ENCODE measurements at places on chromosomes 16 and 17.

DNA sequence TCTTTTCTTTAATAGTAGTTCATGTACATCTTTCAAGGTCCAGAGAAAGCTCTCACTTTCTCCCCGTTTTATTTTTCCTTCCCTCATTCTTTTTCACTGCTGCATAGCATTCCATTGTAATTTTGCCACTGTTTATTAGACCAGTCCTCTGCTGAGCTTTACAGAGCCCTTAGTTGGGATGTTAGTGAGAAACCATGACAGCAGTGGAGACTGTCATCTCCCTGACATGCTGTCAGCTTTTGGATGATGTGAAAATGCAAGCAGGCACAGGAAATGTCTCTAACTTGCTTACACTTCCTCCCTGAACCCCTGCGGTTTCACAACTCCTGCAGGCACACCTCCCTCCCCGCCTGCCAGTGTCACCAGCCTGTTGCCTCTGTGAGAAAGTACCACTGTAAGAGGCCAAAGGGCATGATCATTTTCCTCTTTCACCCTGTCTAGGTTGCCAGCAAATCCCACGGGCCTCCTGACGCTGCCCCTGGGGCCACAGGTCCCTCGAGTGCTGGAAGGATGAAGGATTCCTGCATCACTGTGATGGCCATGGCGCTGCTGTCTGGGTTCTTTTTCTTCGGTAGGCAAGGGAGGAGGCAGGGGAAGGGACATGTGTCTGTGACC lies at the start of gene ITGAL:
TSS of gene ITGAL (plus strand) at position 415 of the 615 bp plus-strand sequence. CDS start at position 511, 96 bp downstream.
- no peak for DNase-seq

GRCh38 chr16:11915114-11915643 lies 577 bp downstream of the GSPT1 start:
- DNase-seq, result no peak

DNA sequence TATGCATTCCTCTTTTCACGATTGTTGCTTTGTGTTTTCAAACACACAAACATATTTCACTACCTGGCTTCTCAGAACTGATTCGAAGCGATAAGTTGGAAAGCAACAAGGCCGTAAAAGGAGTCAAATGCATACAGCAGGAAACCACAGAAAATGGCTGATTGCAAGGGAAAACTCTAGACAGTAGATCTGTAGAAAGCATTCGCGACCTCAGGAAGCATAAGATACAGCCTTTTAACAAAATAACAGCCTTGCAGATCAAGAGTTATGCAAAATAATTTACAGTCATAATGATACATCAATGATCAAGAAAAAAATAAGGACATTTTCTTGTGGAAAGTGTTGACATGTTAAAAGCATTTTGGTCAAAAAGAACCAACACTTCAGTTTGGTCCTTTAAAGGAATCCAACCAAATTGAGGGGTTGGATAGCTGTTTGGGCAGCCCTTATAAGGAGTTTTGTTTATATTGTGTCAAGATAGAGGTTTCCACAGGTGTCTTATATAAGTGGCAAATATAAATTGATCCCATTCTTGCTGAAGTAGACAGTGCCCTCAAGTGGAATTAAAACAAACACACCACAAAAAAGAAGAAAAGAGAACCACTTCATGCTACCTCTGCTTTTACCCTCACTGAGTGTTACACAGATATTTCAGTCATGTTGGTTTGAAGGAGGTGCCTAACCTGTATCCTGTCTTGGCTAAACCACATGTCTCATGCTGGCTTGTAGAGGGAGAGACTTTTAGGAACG lies 5.5 kb downstream of the CYLD start:
- no peak for DNase-seq

GRCh38 chr16:55273959-55274358 lies 50.0 kb upstream of the IRX6 start:
- no peak for DNase-seq

DNA sequence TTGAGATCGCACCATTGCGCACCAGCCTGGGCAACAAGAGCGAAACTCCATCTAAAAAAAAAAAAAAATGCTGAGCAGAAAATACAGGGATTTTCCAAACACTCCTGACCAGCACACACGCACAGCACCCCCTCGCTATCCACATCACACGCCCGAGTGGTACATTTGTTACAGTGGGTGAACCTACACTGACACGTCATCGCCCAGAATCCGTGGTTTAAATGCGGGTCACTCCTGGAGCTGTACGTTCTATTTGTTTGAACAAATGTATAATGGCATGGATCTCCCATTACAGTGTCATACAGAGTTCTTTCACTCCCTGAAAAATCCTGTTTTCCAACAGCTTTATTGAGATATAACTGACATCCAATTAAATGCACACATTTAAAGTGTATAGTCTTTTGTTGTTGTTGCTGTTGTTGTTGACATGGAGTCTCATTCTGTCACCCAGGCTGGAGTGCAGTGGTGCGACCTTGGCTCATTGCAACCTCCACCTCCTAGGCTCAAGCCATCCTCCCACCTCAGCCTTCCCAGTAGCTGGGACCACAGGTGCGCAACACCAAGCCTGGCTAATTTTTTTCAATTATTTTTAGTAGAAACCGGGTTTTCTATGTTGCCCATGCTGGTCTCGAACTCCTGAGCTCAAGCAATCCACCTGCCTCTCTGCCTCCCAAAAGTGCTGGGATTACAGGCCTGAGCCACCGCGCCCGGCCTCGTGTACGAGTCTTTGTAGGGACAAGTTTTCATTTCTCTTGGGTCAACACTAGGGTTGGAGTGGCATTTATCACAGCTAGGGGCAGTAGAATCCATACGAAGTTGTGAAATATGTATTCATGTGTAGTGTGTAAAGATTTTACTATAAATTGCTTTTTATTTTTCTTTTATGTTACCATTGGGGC lies 4.4 kb upstream of the CARHSP1 start:
- DNase-seq, result no peak

GRCh38 chr16:47492428-47493377 lies 31.6 kb downstream of the PHKB start:
- no peak for DNase-seq

- DNase-seq, result no peak
Measured at GRCh38 chr17:6000426-6000825, 69.8 kb upstream of the WSCD1 start.

DNA sequence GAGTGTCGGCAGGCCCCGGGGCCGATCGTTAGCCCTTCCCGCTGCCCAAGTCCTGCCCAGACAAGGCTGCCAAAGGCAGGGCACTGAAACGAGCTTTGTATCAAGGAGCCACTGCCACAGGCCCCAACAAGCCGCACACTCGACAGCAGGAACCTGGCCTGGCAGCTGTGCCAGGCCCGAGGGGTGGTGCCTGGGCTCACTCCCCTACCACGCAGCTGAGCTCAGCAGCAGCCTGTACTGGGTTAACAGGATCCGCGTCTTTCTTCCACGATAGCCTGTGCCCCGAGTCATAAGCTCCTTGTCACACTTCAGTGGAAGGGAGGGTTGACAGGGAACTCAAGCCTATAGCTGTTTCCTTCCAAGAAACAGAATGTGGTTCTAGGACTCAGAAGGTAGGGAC lies 87.9 kb downstream of the ABR start:
- DNase-seq, result no peak

- DNase-seq, result no peak
Measured at GRCh38 chr16:63735456-63735855, 1386.4 kb downstream of the CDH11 start.

- no peak for DNase-seq
Measured at GRCh38 chr17:1847191-1847590, 17.4 kb downstream of the RPA1 start.

DNA sequence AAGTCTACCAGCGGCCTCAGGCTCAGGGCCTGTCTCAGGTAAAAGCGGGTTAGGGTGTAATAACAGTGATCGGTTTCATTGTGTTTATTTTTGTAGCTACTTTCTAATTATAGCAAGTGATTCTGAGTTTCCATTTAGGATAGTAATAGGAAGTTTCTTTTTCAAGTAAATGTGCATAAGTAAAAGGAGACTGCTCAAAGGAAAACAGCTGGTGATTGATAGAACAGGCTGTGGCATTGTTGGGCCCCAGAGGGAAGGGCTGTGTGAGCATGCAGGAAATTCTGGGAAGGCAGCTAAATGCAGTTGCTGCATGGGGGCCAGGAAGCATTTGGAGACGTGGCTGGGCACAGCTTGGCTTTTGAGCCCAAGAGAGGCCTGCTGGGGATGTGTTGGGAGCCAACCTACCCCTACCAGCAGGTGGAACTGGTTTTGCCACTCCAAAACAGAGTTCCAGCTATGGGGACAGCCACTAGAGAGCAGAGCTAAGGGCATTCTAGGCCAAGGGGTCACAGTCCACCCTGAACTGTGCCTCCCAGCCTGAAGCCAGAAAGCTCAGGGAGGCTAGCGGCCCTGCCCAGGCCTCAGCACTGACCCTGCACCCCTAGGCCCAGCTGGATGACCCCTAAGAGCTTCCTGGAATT lies 12.6 kb downstream of the SNX20 start:
- no peak for DNase-seq

GRCh38 chr17:45224671-45225050 lies 3.0 kb downstream of the FMNL1 start:
- DNase-seq, result no peak

DNA sequence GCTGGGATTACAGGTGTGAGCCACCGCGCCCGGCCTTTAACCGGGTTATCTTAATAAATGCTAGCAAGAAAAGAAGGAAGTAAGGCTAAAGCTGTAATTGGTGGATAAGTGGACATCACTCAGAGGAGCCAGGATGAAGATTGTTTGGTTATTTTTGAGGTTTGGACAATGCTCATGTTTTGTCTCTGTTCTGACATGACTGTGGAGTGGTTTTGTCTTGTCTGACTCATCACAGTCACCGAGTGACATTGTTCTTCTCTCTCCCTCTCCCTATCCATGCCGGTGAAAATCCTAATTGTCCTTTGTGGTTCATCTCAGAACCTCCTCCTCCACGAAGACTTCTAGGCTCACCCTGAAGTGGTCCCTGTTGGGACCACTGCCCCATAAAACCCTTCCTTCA lies 23.5 kb upstream of the GRIN2A start:
- no peak for DNase-seq

DNA sequence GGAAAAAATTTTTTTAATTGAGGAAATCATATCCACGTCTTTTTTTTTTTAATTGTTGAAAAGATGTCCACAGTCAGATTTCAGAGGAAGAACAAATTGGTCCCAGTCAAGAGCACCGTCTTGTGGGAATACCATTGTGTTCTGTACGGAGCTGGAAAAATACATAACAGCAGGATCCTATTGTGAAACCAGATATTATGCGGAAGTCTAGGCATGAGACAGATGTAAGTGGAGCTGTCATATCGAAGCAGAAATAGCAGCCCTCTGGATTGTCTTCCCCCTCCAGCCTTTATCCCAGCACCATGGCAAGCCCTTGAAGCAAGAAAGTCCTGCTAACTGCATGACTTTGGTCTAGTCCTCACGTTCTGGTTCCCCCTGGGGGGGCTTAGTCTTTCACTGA lies 391.6 kb upstream of the ASIC2 start:
- DNase-seq, result no peak

- DNase-seq, result no peak
Measured at GRCh38 chr16:14365200-14365851, 264.7 kb downstream of the PARN start.

DNA sequence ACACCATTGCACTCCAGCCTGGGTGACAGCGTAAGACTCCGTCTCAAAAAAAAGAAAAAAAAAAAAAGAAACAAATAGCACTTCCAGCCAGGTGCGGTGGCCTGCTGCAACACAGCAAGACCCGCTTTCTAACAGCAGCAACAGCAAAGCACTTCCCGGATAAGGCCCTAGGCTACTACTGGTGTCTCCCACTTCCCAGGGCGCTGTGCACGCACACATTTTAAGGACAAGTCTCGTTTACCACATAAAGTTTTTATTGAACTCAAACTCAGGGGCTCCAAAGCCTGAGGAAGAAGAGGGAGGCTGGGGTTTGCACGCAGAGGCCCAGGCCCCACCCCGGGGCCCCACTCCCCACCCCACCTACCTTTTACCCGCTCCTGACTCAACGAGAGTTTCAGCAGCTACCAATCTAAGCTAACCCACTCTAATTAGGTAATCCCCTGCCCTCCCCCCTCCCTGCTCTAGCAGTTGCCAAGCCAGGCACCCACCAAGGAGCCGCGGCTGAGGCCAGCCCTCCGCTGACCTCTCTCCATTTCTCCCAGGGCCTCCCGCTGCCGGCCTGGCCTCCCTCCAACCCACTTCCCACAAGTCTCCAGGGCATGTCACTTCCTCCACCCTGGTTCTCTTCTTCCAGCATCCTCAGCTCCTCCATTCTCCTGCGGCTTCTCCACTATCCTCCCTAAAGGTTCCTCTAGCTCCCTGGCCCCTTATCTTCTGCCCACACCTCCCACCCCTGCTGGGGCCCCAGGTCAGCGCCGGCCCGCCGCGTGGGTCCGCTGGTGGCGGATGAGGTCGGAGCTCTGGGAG lies 2.4 kb downstream of the ZNF768 start:
- DNase-seq, result no peak

- DNase-seq, result no peak
Measured at GRCh38 chr17:4442582-4442981, 8.8 kb downstream of the SPNS3 start.

- DNase-seq, result no peak
Measured at GRCh38 chr17:55673743-55674506, 48.7 kb downstream of the TMEM100 start.

- DNase-seq, result no peak
Measured at GRCh38 chr16:28602529-28602928, 5.7 kb upstream of the SULT1A2 start.

GRCh38 chr16:85037050-85037410 lies 9.4 kb downstream of the KIAA0513 start:
- DNase-seq, result no peak

DNA sequence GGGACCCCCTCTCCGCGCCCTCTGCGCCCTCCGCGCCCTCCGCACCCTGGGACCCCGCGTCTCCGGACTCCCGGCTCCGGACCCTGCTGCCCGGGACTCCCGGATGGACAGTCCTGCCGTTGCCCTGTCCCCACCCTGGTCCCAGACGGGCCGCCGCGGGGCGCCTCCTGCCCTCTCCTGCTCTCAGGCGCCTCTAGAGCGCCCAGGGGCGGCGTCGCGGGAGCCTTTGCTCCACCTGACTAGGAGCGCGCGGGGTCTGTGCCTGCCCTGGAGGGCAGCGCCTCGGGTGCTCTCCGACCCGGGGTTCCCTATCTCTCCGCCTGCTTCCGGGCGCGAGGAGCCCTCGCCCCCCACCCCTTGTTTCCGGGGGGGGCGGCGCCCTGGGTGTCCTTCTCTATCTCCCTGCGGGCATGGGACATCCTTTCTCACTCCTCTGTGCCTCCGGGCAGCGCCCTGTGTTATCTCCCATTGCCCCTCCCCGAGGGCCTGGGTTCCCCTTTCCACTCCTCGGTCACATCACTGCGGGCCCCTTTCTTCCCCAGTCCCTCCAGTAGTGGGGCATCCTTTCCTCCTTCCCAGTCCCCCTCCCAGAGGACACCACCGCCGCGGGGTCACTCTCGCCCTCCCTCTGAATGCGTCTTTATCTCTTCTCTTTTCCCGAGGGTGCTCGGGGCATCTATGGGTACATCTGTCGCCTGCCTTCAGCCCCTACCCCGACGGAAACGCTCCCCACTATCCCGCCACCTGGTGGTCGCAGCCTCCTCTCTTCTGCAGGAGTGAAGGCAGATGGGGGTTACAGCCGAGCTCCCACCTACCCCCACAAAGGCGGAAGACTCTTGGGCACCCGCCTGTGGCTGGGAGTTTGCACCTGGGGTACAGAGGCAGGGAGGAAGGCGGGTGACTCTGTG lies 875 bp downstream of the PRKCB start:
- no peak for DNase-seq

Measured in NCI-H2029 treated with DMSO at 0.1 percent for 48 hours (cell line).